ENCODE measurements at places on chromosomes 5 and 9.
A peak's percentile ranks its signal among the peaks of the same experiment; 100 is the strongest.

- ATAC-seq, result no peak
These were observed 161.7 kb downstream of the OLFM1 start for GRCh38 chr9:135249191-135249590.

DNA sequence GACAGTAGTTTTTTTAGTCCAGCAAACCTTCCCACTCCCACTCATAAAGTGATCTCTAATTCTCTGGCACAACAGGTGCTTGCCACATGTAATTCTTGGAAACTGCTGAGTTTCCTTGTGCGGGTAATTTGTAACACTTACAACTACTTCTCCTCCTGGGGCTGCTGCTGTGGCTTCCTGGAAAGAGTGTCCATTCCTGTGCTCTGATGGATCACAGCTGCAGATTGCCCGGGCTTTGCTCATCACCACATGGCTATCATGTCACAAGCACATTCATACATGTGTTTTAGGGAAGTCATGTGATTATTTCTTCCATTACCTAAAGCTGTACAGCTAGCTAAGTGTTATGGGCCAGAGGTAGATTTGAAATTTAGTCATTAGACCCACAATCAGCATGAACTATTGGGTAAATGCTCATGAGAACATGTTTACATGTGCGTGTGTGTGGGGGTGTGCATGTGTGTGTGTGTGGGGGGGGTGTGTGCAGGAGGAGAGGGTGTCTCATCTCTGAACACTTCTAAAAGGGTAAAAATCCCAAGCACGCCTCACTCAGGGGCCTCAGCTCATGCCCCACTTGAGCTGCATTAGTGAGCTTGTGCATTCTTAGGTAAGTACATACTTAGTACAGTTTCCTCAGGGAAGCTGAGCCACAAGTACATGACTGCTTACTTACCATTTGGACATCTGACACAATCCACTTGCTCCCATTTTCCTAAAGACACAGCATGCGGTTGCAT lies 118.1 kb upstream of the CCDC112 start:
- ATAC-seq, result peak; percentile 26

DNA sequence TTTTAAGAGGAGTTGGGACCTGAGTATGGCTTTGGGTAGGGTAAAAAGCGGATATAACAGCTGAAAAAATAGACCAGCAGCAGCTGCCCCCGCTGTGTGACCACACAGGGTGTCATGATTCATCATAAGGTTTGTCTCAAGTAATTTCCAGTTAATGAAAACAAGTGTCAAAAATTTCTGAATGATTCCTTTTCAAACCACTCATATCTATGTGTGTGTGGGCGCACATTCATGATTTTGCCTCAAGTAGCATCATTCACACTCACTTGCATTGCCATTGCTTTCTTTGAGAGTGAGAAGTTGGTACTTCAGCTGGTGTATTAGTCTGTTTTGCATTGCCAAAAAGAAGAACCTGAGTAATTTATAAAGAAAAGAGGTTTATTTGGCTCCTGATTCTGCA lies 12.1 kb upstream of the TNFAIP8 start:
- ATAC-seq, result peak; percentile 60

DNA sequence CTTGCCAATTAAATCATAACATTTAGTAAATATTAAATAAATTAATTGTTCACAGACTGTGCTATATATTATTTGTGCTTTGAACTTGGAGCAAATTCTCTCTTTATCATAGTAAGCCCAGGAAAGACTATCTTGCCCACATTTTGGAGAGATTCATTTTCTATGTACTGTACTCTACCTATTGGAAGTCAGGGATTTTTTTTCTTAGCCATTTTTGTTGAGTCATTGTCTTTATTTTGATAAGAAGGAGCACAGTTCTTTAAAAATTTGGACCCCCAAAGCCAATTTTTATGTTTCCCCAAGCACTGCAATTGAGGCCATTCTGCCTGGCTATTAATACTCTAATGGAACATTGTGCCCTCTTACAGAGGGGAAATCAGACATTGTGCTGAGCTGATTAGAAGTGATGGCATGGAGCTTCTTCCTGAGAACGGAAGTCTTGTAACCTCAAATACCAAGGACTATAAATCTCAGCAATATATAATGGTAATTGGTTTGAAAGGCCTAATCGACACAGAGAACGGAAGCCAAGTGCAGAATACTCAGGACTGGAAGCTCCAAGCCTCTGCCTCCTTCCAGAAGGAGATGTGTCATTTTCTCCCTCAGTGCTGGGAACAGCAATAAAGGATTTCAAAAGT lies 188.8 kb upstream of the PAPPA start:
- no peak for ATAC-seq

DNA sequence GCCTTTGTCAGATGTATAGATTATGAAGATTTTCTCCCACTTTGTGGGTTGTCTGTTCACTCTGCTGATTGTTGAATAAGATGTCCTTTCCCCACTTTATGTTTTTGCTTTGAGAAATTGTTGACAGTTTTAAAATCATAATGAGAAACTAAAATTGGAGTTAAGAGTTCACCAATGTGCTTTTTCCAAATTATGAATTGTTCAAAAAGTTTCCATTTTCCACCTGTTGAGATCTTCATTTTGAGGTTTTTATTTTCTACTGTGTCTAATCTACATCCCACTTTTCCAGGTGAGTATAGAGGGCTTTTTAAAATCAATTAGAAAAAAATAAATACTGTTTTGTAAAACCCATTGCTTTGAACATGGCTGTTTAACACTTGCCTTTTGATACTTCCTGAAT lies 55.8 kb downstream of the LNPEP start:
- ATAC-seq, result no peak

Data from activated T-helper 17 cell treated with anti-CD3 and anti-CD28 coated beads, Interleukin-2, amount 50 U/mL, for 72 hours (primary cell).